A172 (cell line): ENCODE measurements at places on chromosomes 1 and 21.

DNA sequence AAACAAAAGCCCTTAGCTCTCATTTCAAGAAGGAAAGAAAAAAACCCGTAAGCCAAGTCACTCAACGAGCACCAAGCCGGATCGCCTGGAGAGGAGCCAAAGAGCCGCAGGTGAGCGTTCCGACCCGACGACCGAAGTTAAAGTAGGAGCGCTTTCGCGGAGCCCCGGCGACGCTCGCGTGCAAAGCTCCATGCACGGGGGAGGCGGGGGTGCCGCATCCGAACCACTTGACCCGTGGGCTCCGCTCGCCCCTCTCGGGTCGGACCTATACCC is 382 bp downstream of the GPBP1L1 start:
- DNase-seq = no peak

DNA sequence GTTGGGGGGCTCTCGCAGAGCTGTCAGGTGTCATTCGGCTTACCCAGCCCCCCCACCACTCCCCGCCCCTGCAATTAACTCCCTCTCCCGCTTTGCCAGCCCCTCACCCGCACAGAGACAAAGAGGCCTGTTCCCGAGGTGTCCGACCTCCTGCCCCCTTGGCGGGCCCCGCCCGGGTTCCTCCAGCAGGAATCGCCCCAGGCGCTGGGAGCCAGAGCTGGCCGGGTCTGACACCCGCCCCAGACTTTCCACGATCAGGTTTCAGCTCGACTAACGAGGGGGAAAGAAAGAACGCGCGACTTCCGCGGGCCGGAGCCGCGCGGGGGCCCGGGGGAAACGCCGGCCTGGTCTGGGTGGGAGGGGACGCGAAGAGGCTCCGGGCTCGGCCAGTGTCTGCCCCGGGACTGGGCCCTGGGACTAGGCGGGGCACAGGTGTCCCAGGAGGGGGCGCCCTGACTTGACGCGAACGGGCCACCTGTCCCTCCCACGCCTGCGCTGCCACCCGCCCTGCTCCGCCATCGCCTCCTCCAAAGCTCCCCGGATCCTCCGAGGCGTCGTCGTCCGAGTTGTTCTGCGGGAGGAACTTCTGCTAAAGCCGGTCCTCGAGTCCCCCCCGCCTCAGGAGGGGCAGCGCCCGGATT is 36.4 kb upstream of the HHAT start:
- DNase-seq = peak; percentile 44

DNA sequence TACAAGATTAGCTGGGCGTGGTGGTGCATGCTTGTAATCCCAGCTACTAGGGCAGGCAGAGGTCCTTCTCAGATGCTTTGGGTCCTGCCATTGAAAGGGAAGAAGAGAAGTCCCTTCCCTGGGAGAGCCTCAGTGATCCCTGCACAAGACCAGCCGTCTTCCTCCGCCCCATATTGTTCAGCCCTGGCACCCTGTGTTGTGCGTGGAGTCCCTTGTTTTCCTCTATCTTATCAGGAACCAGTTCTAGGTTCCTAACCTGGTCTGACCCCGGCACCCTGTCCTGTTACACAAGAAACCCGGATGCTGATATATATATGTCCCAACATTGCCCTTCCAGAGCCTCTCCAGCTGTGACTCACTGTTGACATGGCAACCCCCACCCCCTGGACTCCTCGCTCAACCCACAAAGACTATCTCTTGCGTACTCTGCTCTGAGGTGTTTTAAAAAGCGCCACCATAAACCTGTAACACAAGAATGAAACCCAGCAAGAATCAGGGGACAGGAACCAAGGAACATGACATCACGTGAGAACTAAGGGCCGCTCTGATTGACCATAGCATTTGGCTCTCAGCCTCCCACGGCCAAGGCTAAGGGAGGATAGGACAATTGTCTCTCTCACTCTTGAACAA is 4.8 kb downstream of the MX2 start:
- peak; percentile 92 for DNase-seq

DNA sequence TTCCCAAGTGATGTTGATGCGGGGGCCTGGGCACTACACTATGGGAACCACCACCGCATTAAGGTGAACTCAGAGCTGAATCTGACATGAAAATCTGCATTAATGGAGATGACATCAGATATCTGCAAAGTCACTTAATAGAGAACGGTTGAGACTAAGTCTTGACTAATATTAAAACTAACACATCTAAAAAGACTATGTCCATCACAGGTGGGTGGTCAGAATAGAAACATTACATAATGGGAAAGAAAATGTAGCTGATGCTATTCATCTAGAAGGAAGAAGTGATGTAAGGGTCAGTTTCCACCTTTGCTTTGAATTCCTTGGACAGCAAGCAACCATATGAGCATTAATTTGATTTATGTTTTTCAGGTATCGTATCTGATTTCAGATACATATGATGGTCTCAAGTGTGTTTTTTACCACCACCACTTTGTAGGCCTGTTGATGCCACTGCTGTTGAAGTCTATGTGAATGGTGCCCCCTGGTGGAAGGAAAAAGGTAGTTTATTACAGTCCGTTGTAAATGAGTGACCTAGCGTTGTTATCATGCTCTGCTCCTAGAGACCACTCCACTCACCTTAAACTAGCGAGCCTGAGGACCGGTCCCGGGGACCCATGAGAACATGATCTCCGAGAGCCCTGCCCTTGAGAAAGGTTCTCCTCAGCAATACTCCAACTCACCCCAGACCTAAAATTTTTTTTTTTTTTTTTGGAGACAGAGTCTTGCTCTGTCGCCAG is 73.5 kb downstream of the BACH1 start:
- peak; percentile 83 for DNase-seq

- no peak for DNase-seq
These were observed 420.6 kb downstream of the SIPA1L2 start for GRCh38 chr1:232209357-232209756.

GRCh38 chr1:107594536-107594935 is 370.4 kb downstream of the VAV3 start:
- no peak for DNase-seq
